HS-27A (cell line): ENCODE measurements at places on chromosomes 6 and 20.

- DNase-seq, result no peak
These were observed 100.7 kb upstream of the PTPN1 start for GRCh38 chr20:50409495-50409894.

- no peak for DNase-seq
These were observed 27.5 kb upstream of the ZBTB22 start for GRCh38 chr6:33344701-33345697.

DNA sequence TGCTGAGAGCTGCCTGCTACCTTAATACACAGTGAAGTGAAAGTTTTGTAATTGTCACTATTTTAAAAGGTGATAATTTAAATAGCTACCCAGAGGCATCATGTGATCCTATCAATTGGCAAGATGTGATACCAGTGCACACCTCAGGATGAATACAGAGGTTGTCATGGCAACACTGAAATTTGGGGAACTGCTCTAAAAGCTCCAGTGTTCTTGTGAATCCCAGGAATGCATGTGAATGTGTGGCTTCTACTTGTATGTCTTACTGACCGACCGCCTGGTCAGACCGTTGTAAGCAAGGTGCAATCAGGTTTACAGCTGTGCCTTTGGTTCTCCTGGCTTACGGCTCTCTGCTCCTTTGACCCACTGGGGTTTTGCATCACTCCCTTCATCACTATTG lies 146.3 kb upstream of the GJE1 start:
- no peak for DNase-seq

DNA sequence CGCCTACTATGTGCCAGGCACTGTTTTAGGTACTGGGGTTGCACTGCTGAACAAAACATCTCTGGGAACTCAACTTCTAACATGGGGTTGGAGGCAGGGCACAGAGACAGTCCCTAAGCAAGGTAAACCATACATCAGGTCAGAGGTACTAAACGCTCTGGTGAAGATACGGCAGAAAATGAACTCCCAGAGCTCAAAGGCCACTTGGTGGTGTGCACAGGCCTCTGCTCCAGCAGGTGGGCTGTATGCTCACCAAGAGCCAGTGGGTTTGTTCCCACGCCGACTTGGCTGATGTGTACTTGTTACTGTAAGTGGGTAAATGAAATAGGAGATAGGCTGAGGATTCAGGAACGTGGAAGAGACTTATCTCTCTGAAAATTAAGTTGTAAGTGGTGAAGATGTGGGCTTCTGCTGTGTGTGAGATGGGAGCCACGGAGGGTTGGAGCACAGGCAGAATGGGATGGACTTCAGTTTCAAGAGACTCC lies 133.4 kb downstream of the PREX1 start:
- DNase-seq, result no peak

DNA sequence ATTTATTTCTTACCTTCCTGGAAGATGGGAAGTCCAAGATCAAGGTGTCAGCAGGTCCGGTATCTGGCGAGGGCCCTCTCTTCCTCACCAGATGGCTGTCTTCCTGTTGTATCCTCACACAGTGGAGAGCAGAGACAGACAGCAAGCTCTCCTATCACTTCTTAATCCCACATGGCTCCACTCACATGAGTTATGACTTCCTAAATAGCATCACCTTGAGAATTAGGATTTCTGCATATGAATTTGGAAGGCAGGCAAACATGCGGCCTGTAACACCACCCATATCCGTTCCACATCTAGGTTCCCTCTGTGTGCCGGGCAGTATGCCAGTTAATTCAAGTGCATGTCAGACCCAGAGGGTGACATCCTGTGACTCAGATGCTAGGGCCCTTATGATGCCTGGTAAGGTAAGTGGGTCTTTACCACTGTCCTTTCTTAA lies 2.1 kb downstream of the RAET1E start:
- peak; percentile 82 for DNase-seq

DNA sequence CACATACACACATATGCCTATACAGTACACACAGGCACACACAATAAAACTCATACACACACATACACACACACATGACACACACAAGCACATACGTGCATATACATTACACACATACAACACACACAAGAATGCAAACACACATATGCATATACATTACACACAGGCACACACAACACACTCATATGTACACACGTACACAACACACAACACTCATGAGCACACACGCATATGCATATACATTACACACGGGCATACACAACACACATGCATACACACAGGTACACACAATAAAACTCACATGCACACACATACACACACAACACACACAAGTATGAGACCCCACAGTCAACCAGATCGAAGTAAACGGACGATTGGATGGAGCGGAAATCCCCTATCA lies 238.2 kb downstream of the ERMARD start:
- DNase-seq, result no peak

DNA sequence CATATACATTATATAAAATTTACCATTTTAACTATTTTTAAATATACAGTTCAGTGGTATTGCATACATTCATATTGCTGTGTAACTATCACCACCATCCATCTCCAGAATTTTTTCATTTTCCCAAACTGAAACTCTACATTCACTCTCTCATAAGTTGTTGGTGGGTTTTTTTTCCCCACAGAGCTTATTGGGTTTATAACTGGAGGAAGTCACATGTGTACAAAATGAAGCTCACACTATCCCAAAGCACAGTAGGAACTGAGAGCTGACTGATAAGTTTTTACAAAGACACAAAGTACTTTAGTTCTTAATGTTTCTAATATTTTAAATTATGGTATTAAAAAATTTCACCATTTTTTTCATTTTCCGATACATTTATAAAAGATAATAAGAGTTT lies 78.8 kb upstream of the TNFAIP3 start:
- no peak for DNase-seq

- no peak for DNase-seq
These were observed 55.0 kb downstream of the BMP7 start for GRCh38 chr20:57211406-57211805.

DNA sequence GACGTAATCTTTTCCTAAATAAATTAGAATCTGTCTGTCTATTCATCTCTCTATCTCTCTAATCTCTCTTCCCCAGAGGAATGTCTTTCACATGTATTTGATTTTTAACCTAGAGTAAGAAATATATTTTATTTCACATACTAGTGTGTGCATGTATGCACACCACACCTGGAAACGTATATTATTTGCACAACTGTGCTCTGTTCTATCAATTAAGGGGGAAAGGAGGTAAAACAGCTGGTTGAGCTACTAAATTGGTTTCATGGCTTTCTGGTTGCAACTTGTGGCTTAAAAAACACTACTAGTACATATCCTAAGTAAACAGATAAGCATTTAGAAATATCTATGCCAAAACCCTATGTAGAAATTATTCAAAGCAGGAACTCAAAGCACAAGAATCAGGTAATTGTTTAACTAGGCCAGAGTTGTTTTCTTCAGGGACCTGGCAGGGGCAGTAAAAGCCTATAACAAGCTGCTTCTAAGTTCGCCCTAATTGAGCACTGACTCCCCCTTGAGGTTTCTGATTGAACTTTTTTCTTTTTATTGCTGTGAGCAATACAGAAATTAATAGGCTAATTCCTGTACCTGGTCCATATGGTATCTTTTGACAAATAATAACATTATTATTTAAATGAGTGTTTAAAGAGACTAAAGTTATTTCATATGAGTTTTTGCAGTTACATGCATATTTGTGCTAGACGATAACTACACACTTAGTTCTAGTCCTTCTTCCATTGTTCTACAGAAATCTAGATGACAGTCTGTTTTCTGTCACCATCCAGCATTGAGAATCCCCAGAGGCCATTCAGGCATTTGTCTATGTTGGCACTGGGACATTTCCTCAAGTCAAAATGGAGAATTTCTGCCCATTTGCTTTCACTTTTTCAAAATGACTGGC lies 88.6 kb downstream of the MCHR2 start:
- peak; percentile 7 for DNase-seq

GRCh38 chr6:45921691-45922281 lies 93.9 kb downstream of the CLIC5 start:
- DNase-seq, result no peak

GRCh38 chr6:106444777-106445507 lies 84.4 kb downstream of the CRYBG1 start:
- DNase-seq, result no peak

DNA sequence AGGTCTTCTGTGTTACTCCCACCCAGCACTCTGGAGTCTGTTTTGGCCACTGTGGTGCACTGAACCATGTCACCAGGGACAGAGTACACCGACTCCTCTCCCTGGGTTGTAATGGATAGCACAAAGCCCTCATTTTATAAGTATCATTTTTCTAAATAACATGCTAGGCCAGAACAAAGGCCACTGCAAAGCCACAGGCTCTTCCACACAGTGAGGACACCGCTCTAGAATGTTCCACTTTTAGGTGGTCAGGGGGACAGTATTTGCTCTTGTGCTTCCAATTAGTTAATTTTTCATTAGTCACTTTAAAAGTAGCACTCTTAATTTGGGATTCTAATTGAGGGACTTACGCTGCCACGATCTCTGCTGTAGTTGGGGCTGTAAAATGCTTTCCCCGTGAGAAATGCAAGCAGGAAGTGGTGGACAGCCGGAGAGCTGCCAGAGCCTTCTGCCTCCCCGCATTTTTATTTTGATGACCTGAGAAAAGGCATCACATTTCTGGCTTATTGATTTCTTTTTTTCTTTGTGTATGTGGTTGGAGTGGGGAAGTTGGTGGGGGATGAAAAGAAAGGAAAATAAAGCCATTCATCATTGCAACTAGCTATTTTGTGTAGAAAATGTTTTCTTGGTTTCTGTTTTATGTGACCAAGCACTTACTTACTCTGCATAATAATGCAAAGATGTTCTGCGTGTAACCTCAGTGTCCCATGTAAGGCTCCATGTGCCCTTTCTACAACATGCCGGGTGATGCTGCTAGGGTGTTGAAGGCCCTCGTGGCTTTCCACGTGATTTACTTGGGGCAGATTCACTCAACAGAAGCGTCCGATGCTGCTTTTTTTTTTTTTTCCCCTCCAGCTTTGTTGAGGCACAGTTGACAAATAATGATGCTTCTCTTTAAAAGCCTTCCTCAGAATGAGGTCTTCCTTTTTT lies 195.9 kb downstream of the SASH1 start:
- no peak for DNase-seq

- DNase-seq, result peak; percentile 71
These were observed at the start of gene DNAJC5 for GRCh38 chr20:63894358-63895201. Gene DNAJC5, plus strand, starts transcription at chr20:63895126. Its CDS starts 33,220 bp downstream, at chr20:63928346.

- DNase-seq, result no peak
These were observed 357.1 kb downstream of the MAFB start for GRCh38 chr20:40331807-40332560.

DNA sequence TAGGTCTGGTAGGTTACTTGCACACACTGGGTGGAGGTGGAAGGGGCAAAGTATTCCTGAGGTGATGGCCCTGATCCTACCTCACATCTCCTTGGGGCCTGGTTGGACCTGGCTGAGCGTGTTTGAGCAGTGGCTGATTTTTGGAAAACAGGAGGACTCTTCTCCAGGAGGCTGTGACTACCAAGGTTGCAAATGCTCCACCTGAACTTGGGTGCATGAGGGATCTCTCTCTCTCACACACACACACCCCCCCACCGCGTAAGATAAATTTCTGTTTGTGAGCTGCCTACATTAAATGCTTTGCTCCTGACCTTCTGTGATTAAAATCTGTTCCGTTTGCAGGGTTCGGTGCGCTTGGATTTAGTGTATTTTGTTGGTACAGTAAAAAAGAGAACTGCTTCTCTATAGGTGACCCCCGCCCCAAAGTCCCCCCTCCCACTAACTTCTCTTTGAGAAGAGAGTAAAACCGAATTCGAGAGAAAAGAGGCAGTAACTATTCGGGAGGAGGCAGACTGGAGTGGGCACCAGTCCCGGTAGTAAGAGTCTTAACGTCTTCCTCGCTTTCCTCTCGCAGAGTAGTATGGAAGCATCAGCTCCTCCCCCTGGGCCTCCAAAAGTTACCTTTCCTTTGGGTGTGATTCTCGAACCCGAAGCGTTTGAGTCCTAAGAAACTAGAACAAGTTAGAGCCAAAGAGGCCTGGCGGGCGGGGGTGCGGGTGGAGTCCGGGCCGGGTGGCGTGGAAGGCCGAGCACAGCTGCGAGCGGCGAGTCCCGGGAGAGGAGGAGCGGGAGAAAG lies 585 bp upstream of the DSE start:
- DNase-seq, result peak; percentile 45

DNA sequence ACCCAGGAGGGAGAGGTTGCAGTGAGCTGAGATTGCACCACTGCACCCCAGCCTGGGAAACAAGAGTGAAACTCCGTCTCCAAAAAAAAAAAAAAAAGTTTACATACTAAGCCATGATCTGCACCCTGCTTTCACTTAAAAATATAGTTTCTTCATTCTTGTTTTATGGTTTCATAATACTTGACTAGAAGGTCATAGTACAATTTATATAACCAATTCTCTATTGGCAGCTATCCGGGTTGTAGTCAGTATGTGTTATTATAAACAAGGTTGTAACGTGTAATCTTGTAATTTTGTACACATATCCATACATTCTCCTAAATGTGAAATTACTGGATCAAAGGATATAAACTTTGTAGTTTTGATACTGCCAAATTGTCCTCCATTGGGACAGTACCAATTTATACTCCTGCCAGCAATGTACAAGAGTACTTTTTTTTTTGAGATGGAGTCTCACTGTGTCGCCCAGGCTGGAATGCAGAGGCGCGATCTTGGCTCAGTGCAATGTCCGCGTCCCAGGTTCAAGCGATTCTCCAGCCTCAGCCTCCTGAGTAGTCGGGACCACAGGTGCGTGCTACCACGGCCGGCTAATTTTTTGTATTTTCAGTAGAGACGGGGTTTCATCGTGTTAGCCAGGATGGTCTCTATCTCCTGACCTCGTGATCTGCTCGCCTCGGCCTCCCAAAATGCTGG lies 144.8 kb downstream of the GJA10 start:
- DNase-seq, result no peak

- no peak for DNase-seq
These were observed 23.4 kb upstream of the RNF144B start for GRCh38 chr6:18363746-18364145.

DNA sequence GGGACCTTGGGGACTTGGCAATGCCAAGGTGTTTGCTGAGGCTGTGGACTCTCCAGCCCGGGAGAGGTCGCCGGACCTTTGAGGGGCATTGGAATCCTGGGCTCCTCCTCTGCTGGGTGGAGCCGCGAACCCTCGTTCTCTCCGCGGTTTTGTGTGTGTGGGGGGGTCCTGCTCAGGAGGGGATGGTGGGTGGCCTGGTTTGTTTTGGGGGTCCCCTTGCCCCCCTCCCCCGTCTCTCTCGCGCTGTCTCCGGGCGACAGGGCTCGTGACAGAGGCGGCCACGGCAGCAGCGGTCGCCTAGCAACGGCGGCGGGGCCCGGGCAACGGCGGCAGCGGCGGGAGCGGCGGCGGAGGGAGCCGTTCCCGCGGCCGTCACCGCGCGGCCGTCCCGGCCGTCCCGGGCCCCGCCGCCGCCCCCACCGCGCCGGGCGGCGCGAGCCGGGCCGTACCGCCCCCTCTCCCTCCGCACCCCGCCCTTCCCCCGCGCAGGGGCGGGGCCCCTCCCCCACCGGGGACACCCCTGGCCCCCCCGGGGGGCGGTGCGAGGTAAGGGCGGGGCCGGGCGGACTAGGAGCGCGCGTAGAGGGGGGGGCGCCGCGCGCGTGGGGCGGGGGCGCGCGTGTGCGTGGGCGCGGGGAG lies 7.8 kb downstream of the SYNGAP1 start:
- no peak for DNase-seq
